ENCODE measurements at places on chromosomes 4 and X.
A peak's percentile ranks its signal among the peaks of the same experiment; 100 is the strongest.

GRCh38 chrX:24153178-24153795 is 3.8 kb downstream of the ZFX start:
- DNase-seq: no peak

DNA sequence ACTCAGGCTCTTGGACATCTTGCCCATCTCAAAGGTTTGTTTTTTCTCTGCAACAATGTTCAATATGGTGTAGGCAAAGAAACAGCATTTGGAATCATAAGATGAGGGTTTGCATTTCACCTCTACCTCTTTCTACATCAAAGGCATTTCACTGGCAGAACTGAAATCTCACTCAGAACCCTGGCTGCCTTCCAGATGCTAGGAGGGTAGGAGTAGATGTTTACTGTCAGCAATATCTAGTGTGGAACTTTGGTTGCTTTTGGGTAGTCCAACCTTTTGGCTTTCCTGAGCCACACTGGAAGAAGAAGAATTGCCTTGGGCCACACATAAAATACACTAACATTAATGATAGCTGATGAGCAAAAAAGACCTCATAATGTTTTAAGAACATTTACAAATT is 297.0 kb upstream of the KLF3 start:
- no peak for DNase-seq

- DNase-seq: no peak
Observed at GRCh38 chr4:164488114-164488513, 265.8 kb upstream of the SMIM31 start.

DNA sequence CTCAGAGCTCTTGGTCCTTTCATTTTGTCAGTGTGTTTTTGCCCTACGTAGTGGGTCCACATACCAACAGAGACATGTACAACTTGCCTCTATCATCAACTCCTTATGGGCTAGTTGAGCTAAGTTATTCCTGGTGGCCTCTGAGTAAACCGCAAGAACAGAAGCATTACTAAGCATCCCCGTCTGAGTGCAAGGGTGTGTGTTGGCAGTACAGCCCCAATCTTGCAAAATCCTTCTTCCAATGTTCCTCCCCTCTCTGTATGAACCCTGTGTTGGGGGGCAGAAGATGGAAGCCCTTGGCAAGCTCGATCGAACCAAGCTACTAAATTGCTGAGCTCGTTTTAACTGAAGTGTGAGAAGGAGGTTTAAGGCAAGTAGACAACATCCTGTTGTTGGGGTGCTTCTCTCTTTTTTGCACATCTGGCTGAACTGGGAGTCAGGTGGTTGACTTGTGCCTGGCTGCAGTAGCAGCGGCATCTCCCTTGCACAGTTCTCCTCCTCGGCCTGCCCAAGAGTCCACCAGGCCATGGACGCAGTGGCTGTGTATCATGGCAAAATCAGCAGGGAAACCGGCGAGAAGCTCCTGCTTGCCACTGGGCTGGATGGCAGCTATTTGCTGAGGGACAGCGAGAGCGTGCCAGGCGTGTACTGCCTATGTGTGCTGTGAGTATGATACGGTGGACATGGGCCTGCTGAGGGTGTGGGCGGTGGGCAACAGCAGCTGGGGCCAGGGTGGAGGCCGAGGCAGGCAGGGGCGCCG is at the start of gene SH2D1A:
SH2D1A (plus strand) TSS at position 447 of the 760 bp plus-strand sequence; CDS start at position 527, 80 bp downstream.
- DNase-seq: no peak

DNA sequence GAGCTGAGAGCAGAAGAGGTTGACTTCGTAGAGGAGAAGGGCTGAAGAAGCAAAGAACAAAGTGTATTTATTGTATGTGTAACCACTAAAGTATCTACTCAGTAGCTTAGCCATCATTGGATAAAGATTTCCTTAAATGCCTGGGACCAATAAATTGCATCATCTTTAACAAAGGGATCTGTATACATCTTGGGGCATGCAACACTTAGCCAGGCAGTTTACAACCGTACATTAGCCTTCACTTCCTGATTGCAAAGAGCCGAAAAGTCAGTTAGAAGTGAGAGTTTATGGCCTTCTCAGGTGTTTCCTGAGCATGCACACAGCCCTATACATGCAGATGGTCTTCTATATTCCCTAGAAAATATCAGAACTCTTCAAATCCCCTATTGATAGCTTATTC is 68.0 kb upstream of the MAGED1 start:
- DNase-seq: no peak

DNA sequence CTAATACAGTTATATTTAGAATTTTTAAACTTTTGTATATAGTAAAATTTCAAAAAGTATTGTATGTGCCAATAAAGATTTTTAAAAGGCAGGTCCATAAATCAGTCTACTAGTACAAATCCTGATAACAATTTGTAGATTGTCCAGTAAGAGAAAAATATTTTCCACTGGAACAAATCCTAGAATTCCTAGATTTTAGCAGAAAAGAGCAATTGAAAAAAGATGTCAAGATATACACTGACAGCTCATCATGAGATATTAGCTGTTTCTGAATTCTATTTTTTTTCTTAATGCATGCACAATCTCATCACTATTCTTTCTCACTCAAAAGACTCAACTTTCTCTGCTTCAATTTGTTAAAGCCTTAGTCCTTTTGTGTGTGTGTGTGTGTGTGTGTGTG is 289.2 kb upstream of the MAD2L1 start:
- DNase-seq: no peak

DNA sequence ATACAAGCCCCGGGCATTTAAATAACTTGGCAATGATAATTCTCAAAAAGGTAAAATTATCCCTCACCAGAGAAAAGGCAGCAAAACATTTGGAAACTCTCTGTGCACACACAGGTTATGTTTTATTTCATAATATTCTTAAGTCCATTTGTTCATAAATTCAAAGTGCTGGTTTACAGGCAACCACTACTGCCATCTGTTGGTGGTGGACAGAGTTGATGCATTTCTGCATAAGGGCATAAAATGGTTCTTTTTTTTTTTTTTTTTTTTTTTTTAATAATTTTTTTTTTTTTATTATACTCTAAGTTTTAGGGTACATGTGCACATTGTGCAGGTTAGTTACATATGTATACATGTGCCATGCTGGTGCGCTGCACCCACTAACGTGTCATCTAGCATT is 31.5 kb upstream of the IL21 start:
- DNase-seq: no peak

DNA sequence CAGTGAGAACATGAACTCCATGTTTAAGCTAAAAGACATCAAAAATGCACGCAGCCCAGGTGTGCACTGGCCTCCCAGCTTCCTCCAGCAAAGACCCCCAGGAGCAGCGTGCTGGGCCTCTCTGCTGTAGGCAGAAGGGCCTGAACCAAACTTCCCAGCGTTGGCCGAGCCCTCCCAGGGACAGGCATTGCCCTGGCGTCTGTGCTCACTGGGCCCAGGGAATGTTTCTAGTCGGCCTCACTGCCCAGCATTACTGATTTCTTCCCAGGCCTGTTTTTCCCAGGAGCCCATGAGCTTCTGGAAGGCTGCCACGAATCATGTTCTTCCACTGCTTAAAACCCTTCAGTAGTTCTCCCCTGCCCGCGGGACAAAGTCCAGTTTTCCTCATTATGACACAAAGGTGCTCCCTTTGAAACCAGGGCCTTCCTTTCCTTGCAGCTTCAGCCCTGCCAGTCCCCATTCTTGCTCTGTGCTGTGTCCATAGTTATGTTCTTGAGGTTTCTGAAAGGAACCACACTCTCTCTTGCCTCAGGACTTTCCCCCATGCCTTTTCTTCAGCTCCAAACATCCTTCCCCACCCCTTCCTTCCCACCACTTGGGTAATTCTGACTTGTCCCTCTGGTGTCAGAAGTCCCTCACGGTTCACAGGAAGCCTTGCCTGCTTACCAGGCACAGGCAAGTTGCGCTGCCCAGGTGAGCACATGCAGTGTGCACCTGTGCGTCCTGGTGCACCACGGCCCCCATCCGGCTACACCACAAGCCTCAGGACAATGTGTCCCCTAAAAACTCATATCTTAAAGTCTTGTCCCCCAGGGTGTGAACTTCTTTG is 93.4 kb upstream of the ENPP6 start:
- DNase-seq: peak; percentile 60

DNA sequence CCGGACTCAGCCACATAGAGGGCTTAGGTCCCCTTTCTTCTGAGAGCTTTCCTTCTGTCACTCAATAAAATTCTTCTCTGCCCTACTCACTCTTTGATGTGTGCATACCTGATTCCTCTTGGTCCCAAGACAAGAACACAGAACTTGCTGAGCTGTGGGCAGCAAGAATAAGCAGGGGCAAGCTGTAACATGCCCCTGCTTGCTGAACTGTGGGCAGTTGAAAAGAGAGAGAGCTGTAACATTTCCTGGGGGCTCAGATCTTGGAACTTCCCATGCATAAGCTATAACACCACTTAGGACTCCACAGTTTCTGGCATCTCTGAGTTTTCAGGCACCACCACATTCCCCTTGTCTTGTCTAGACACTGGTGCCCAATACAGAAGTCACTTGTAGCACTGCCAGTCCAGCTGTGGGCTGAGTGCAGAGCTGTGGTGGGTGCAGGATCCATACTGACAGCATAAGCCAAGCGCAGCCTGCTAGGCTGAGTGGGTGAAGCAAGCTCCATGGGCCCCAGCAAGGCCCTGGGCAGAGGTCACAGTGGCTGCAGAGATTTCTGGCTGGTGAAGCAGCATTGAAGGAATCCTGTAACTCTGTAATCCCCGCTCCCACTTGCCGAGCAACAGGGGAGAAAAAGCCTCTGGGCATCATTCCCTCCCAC is 241.2 kb downstream of the PCDH10 start:
- DNase-seq: no peak

- no peak for DNase-seq
Observed at GRCh38 chr4:141580523-141580922, 55.9 kb upstream of the IL15 start.

DNA sequence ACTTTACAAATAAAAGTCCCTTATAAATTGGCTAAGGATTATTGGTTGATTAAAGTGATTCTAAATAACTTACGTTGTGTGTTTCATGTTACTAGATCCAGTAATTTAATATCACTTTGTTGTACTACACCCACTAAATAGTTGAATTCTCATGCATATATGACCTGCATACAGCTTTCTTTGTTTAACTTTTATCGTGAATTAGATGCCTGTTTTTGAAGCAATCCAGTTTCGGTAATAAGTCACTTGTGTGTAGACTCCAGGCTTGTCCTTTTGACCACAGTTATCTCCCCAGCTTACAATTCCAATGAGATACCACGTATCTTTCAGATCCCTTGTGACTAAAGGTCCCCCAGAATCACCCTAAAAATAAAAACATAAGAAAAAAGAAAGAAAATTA is 27.3 kb upstream of the TMPRSS11D start:
- DNase-seq: no peak

GRCh38 chr4:57442831-57443291 is 332.7 kb upstream of the IGFBP7 start:
- peak; percentile 61 for DNase-seq

DNA sequence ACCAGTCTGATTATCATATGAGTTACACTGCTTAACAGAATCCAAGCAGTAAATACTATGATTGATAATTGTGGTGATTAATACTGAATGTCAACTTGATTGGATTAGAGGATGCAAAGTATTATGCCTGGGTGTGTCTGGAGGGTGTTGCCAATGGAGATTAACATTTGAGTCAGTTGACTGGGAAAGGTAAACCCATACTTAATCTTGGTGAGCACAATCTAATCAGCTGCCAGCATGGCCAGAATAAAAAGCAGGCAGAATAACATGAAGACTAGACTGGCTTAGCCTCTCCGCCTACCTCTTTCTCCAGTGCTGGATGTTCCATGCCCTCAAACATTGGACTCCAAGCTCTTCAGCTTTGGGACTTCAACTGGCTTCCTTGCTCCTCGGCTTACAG is 961.3 kb downstream of the ADGRL3 start:
- no peak for DNase-seq

GRCh38 chr4:139808808-139809756 is 143.5 kb downstream of the MGST2 start:
- DNase-seq: no peak

DNA sequence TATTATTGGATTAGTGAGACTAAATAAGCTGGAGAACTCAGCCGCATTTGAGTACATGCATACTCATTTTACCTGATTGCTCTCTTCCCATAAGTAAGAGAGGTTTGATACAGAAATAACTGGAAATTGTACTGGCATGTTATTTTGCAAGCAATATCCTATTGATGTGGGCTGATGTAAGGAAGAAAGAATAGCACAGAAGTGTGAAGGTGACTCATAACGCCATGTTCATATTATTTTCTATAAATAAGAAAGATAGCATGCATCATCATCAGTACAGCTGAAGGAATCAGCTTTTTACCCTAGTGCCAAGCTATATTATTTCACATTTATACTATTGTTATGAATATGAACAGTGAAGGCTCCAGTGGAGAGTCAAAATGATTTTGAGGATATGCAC is 138.3 kb upstream of the FAM47A start:
- DNase-seq: no peak

GRCh38 chr4:15690020-15690809 is 8.6 kb downstream of the FAM200B start:
- no peak for DNase-seq

DNA sequence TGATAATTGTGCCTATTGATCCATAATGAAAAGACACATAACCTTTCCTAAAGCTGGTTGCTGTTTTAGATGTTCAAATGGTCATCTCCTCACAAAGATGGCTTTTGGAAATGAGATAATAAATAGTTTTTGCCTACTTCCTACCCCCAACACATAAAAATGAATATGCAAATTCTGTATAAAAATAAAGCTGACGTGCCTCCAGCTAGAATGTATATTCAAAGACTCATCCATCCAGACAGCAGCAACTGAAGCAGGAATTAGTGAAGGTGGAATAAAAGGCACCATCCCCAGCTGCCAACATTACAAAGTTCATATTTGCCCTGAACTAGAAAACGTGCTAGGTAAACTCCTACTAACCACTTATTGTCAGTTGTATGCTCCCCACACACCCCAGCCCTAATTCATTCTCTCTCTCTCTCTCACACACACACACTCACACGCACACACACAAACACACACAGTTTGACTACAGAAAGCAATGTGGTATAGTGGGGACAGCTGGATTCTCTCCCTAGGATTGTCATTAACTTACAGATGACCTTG is 53.6 kb downstream of the PCDH19 start:
- DNase-seq: no peak

DNA sequence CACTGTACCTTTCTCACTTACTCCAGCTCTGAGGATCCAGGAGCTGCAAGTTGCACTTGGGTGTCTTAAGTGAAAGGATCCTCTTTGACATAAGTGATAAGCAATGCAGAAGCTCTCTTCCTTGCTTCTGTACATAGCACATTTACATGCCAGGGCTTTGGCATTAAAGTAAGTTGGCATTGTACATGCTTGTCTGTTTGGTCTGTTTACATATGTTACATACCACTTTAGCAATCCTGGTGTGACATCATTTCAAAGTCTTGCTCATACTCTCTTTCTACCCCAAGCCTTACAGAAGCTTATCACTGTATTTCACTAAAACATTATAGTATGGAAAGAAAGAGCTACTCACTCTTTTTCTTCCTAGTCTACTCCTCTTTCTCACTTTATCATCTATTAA is 2548.3 kb downstream of the ARAP2 start:
- no peak for DNase-seq
